ENCODE measurements at places on chromosomes 7 and 10.

- no peak for DNase-seq
Observed at GRCh38 chr7:7207876-7208275, 25.5 kb downstream of the C1GALT1 start.

GRCh38 chr7:80105701-80106408, 28.8 kb upstream of the GNAI1 start:
- DNase-seq = no peak

- DNase-seq = no peak
Observed at GRCh38 chr7:84665339-84665738, 470.8 kb upstream of the SEMA3A start.

GRCh38 chr7:150855476-150856302, 3.4 kb downstream of the AOC1 start:
- no peak for DNase-seq

DNA sequence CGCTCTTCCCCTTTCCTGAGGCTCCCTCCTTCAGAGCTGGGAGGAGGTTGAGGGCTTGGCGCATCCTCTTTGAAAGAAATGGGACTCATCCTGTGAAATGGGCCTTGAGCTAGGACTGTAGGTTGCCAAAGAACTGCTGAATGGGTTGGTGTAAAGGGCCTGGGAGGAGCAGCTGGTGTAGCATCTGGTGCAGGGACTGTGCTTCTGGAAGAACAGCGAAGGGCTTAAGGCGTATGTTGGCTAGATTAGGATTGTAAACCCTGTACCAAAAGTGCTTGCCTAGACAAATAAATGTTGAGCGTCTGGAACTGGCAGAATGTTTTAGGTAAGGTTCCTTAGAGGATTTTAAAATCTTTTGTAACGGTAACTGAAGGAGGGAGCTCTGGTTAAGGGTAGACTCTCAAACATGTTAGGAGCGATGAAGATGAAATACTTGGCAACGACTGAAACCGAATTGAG, 563 bp downstream of the STAM start:
- no peak for DNase-seq

- no peak for DNase-seq
Observed at GRCh38 chr10:19719284-19719683, 96.9 kb upstream of the PLXDC2 start.

GRCh38 chr7:28503396-28503795, 91.1 kb downstream of the CREB5 start:
- no peak for DNase-seq

GRCh38 chr7:139246905-139247304, 15.9 kb downstream of the UBN2 start:
- no peak for DNase-seq

- no peak for DNase-seq
Observed at GRCh38 chr7:157211690-157212089, 73.0 kb downstream of the UBE3C start.

- DNase-seq = no peak
Observed at GRCh38 chr10:93261961-93262610, 188.4 kb downstream of the CYP26A1 start.

GRCh38 chr10:88082806-88083596, 219.6 kb downstream of the PTEN start:
- DNase-seq = no peak

GRCh38 chr10:24651923-24652322, 71.8 kb downstream of the ARHGAP21 start:
- DNase-seq = no peak

Measured in NCI-H1930 (cell line).